Chondrocyte (in vitro differentiated cells): ENCODE measurements at places on chromosomes 1 and 21. TPM values are rescaled to one million over a fixed set of nuclear protein-coding genes. Genes with fewer than 3 reads are reported as not detected.

DNA sequence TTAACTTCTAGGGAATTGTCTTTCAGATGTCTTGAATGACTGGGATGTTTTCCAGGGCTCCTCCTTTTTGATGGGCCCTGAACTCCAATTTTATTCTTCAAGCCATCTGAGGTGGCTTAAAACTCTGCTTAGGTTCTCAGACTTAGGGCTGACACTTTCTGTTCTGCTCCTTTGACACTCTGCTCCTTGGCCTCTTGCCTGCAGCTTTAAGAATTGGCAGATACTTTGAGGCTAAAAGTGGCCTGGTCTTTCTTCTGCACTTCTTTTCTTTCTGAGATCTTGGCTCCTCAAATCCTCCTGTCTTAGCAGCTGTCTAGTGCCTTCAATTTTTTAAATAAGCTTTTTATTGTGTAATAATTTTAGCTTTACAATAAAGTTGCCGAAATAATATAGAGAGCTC lies 294.6 kb downstream of the RPS6KC1 start:
- no peaks in the 10 kb centered on the region for H3K27me3 ChIP-seq
- DNase-seq: no peak
- H3K4me3 ChIP-seq: no peak overlapping the region
- no peaks in the 10 kb centered on the region for H3K4me1 ChIP-seq

- DNase-seq: no peak
- no peak overlapping the region for H3K4me3 ChIP-seq
- H3K27ac ChIP-seq: no peak overlapping the region
- peaks cover 9% of the 10 kb centered on the region for H3K27me3 ChIP-seq
- H3K36me3 ChIP-seq: peaks cover 3% of the 10 kb centered on the region
- H3K4me1 ChIP-seq: no peaks in the 10 kb centered on the region
Measured at GRCh38 chr1:94362466-94363058, 55.6 kb upstream of the ABCD3 start.

DNA sequence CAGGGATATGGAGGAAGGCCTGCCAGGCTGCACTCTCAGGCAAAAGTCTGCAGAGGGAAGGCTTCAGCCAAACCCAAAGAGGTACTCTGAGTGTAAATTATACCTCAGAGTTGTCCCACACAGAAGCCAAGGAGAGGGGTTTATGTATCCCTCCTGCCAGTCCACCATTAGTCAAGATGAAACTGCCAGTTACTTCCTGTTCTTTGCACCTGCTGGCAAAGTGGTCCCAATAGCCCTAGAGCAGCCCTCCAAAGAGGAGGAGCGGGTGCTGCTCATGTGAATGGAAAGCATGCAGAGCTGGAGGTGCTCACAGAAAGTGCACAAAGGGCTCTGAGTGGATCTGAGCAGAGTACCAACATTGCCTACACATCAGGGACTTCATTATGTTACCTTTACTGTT lies 37.1 kb upstream of the MCOLN3 start:
- H3K4me3 ChIP-seq: no peak overlapping the region
- H3K27ac ChIP-seq: no peak overlapping the region
- no peaks in the 10 kb centered on the region for H3K4me1 ChIP-seq
- DNase-seq: no peak
- H3K36me3 ChIP-seq: peaks cover 2% of the 10 kb centered on the region

GRCh38 chr1:232486006-232486405 lies 143.9 kb downstream of the SIPA1L2 start:
- H3K36me3 ChIP-seq: peaks cover 3% of the 10 kb centered on the region
- no peak overlapping the region for H3K27ac ChIP-seq
- no peaks in the 10 kb centered on the region for H3K27me3 ChIP-seq
- DNase-seq: no peak
- H3K4me1 ChIP-seq: peaks cover 33% of the 10 kb centered on the region
- no peak overlapping the region for H3K4me3 ChIP-seq

DNA sequence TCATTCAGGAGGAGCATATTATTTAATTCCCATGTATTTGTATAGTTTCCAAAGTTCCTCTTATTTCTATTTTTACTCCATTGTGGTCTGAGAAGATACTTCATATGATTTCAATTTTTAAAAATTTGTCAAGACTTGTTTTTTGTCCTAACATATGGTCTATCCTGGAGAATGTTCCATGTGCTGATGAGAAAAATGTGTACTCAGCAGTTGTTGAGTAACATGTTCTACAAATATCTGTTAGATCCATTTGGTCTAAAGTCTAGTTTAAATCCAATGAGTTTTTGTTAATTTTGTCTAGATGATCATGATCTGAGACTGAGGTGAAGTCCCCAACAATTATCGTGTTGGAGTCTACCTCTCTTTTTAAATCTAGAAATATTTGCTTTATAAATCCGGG lies 14.5 kb downstream of the PSMG1 start:
- H3K4me3 ChIP-seq: no peak overlapping the region
- no peaks in the 10 kb centered on the region for H3K27me3 ChIP-seq
- peaks cover 30% of the 10 kb centered on the region for H3K36me3 ChIP-seq
- no peaks in the 10 kb centered on the region for H3K4me1 ChIP-seq

DNA sequence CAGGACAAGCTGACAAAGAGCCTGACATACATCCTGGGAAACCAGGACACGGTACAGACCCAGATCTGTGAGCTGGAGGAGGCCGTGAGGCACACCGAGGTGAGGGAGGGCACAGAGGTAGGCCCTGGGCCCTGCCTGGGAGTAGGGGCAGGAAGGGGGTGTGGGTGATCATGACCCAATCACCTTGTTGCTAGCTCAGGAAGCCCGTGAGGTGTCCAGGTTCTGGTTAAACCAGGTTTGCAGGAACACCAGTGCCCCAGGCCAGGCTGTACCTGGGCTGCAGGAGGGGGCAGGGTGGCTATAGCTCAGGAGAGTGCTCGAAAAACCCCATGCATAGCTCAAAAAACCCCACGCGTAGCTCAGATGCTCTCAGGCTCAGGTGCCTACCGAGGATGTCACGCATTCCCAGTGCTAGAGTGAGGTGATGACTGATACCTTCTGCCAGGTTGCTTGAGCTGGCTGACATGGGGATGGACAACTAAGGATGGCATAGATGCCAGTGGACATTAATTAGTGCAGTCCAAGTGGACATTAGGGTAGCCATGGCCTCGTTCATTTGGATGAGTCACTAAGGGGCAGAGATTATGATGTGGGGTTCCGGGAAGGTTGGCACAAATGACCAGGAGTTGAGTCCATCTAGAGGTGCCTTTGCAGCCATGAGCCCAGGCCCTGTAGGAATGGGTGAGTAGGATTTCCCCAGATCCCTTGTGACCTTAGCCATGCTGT lies 3.7 kb downstream of the TRIM46 start:
- H3K27ac ChIP-seq: no peak overlapping the region
- H3K4me3 ChIP-seq: no peak overlapping the region
- DNase-seq: peak; percentile 66
- H3K4me1 ChIP-seq: peaks cover 37% of the 10 kb centered on the region
- peaks cover 17% of the 10 kb centered on the region for H3K36me3 ChIP-seq

GRCh38 chr1:83802460-83803152 lies 196.3 kb downstream of the TTLL7 start:
- DNase-seq: no peak
- H3K4me3 ChIP-seq: no peak overlapping the region
- H3K27me3 ChIP-seq: no peaks in the 10 kb centered on the region
- no peaks in the 10 kb centered on the region for H3K4me1 ChIP-seq
- H3K27ac ChIP-seq: no peak overlapping the region
- H3K36me3 ChIP-seq: no peaks in the 10 kb centered on the region

GRCh38 chr1:206517784-206518183 lies 10.5 kb downstream of the RASSF5 start:
- no peak overlapping the region for H3K27ac ChIP-seq
- H3K27me3 ChIP-seq: peaks cover 3% of the 10 kb centered on the region
- H3K4me3 ChIP-seq: no peak overlapping the region
- no peaks in the 10 kb centered on the region for H3K36me3 ChIP-seq
- peaks cover 22% of the 10 kb centered on the region for H3K4me1 ChIP-seq

- no peak overlapping the region for H3K27ac ChIP-seq
- no peaks in the 10 kb centered on the region for H3K36me3 ChIP-seq
- no peaks in the 10 kb centered on the region for H3K27me3 ChIP-seq
- H3K4me3 ChIP-seq: no peak overlapping the region
- no peaks in the 10 kb centered on the region for H3K4me1 ChIP-seq
- DNase-seq: no peak
Measured at GRCh38 chr1:167429612-167430011, 88.7 kb downstream of the CD247 start.

DNA sequence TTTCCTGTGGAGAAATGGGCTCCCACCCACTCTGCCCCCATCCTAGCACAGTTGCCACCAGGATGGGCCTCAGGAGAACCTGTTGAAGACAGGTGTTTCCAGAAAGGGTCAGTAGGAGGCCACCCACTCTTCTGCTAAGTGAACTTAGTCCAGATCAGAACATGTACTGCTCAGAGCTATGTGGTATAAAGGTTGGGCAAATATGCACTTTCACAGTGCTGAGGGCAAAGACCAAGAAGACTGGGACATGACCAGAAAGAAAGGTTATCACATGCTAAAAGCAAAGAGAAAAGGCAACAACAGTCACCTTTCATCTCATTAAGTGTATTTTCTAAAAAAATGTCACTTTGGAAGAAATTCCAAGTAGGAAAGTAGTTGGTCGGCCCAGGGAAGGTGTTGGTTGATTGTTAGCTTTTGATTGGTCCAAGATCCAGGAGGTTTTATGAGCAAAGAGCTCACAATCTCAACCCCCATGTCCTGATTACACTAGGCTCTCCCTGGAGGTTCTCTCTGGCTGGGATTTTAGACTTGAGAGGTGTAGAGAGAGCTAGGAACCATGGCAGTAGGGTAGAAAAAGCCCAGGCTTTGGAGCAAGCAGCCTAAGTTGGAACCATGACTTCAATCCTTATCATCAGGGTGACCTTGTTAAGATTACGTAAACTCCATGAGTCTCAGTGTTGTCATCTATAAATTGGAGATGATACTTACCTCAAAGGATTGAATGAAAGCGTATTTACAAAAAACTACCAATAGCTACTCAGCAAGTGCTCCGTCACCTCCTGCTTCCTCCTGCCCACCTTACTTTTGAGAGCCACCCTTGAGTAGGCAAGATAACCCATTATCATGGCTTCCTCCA lies 102.6 kb downstream of the GLUL start:
- H3K27ac ChIP-seq: no peak overlapping the region
- H3K4me3 ChIP-seq: no peak overlapping the region
- peaks cover 17% of the 10 kb centered on the region for H3K4me1 ChIP-seq
- no peak for DNase-seq

GRCh38 chr1:11357276-11357675 lies 84.3 kb downstream of the UBIAD1 start:
- H3K27me3 ChIP-seq: peaks cover 69% of the 10 kb centered on the region
- no peaks in the 10 kb centered on the region for H3K36me3 ChIP-seq
- no peak overlapping the region for H3K27ac ChIP-seq
- H3K4me3 ChIP-seq: no peak overlapping the region
- no peak for DNase-seq

DNA sequence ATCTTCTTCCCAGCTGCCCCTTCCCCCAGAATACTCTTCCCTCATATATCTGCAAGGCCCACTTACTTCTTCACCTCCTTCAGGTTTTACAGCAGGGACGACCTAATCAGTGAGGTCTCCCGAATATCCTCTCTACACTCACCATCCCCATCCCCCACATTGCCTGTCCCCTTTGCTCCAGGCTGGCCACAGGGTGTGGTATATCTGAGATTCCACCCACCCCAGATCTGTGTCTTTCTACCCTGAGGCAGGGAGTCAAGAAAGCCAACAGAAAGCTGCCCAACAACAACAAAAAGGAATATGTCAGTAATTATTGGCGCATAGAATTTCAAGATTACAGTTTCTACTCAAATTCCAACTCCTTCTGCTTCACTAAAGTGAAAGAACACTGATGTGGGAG lies 30.0 kb upstream of the OPRD1 start:
- DNase-seq: no peak
- no peaks in the 10 kb centered on the region for H3K27me3 ChIP-seq
- H3K36me3 ChIP-seq: no peaks in the 10 kb centered on the region
- H3K4me3 ChIP-seq: no peak overlapping the region
- H3K4me1 ChIP-seq: peaks cover 24% of the 10 kb centered on the region

GRCh38 chr1:41775956-41776585 lies 142.7 kb downstream of the HIVEP3 start:
- DNase-seq: no peak
- H3K36me3 ChIP-seq: no peaks in the 10 kb centered on the region
- no peak overlapping the region for H3K4me3 ChIP-seq
- H3K27me3 ChIP-seq: peaks cover 6% of the 10 kb centered on the region
- H3K4me1 ChIP-seq: peaks cover 17% of the 10 kb centered on the region
- no peak overlapping the region for H3K27ac ChIP-seq

- H3K36me3 ChIP-seq: peaks cover 22% of the 10 kb centered on the region
- H3K27ac ChIP-seq: peak overlapping the region; percentile 94
- DNase-seq: no peak
- peak overlapping the region; percentile 37 for H3K4me3 ChIP-seq
- H3K4me1 ChIP-seq: peaks cover 90% of the 10 kb centered on the region
Measured at GRCh38 chr1:208219659-208220282, 24.4 kb downstream of the PLXNA2 start.

DNA sequence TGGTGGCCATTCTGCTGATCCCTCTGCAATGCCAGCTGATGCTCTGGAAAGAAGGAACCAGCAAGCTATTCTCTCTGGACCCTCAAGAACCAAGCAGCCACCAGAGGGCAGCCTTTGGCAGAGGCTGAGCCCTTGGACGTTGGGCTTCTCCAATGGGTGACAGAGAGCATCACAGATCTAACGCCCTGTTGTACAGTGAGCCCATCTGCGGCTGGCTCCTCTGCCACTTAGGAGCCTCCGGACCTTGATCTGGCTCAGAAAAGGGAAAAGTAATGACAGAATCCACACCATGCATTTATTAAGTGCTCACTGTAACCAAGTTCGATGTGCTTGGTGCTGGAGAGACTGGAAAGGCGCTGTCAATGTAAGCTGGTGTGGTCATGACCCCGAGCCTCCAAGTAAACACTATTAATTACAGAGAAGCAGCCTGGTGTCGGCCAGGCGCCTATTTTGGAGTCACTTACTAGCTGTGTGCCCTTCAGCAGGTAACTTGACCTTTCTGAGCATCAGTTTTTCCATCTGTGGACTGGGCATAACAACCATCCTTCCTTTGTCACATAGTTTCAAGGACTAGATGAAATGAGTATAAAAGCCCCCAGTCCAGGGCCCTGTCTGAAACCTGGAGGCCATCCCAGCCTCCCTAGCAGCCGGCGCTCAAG lies 34.9 kb downstream of the ECE1 start:
- DNase-seq: no peak
- H3K27ac ChIP-seq: peak overlapping the region; percentile 77
- H3K4me3 ChIP-seq: no peak overlapping the region
- H3K36me3 ChIP-seq: peaks cover 23% of the 10 kb centered on the region
- no peaks in the 10 kb centered on the region for H3K27me3 ChIP-seq

Gene PLEKHA6
- 0.15 to 1.4 TPM (median 0.51 TPM) in 3 replicates for total RNA-seq

Gene C2CD4D
- total RNA-seq: not detected in 3 replicates

Gene FCMR
- not detected in 3 replicates for total RNA-seq

Gene LYSMD1
- total RNA-seq: 9.3 to 10.0 TPM (median 9.9 TPM) in 3 replicates

Gene RHD
- total RNA-seq: not detected in 3 replicates

Gene GJA8
- not detected in 3 replicates for total RNA-seq
